ENCODE measurements at places on chromosomes 13 and 19.

DNA sequence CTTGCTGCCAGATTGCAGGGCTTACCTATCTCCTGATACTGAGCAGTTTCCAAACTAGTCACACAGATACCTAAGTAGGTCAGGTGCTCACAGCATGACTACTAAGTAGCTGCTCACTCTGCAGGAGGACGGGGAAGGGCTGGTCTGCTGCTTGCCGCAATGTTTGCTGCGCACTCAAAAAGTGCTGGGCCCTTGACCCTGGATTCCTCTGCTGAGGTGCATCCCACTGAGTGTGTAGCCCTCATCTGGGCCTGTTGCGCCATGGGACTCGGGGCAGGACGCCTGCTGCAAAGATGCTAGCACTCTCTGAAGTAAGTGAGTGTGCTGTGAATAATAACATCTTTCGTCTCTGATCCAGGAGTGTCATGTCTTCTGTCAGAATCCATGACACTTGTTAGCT is 59.2 kb upstream of the MEDAG start:
- no peak for DNase-seq

DNA sequence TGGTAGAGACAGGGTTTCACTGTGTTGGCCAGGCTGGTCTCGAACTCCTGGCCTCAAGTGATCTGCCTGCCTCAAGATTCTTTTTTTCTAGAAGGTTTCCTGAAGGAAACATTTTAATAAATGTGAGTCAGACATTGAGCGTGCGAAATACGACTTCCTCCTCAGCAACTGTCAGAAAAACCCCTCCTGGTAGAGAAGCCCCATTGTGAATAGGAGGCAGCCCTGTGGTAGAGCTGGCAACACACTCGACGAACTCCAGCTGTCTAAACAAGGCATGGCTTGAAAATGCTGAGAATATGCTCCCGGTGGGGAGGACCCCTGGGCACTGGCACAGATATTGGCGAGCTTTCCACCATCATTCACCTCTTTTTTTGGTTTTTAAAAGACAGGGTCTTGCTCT is 9.8 kb downstream of the ZNF333 start:
- DNase-seq = no peak

DNA sequence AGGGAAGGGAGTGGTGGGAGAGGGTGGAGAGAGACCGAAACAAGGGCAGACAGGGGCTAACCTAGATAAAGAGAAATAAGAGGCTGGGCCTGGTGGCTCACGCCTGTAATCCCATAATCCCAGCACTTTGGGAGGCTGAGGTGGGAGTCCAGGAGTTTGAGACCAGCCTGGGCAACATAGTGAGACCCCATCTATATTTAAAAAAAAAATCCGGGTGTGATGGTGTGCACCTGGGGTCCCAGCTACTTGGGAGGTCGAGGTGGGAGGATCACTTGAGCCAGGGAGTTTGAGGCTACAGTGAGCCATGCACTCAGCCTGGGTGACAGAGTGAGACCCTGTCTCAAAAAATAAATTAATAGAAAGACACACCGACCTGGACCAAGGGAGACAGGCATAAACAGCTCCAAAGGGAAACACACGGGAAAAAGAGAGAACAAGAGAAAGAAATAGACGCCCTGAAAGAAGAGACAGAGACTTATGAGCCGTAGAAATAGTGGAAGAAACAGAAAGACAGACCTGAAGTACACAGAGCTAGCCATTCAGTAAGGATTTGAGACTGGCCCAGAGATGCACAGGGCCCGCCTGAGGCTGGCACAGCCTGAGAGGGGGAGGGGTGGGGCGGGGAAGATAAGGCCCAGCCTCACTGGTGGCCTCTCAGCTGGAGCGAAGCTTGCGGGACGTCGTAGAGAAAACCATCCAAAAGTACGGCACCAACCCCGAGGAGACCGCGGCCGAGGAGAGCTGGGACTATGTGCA is 2.2 kb downstream of the CD37 start:
- no peak for DNase-seq

GRCh38 chr13:101626925-101627555 is 174.6 kb downstream of the ITGBL1 start:
- DNase-seq = peak; percentile 41

GRCh38 chr13:89897681-89898080 is 1449.8 kb upstream of the MIR17HG start:
- no peak for DNase-seq

DNA sequence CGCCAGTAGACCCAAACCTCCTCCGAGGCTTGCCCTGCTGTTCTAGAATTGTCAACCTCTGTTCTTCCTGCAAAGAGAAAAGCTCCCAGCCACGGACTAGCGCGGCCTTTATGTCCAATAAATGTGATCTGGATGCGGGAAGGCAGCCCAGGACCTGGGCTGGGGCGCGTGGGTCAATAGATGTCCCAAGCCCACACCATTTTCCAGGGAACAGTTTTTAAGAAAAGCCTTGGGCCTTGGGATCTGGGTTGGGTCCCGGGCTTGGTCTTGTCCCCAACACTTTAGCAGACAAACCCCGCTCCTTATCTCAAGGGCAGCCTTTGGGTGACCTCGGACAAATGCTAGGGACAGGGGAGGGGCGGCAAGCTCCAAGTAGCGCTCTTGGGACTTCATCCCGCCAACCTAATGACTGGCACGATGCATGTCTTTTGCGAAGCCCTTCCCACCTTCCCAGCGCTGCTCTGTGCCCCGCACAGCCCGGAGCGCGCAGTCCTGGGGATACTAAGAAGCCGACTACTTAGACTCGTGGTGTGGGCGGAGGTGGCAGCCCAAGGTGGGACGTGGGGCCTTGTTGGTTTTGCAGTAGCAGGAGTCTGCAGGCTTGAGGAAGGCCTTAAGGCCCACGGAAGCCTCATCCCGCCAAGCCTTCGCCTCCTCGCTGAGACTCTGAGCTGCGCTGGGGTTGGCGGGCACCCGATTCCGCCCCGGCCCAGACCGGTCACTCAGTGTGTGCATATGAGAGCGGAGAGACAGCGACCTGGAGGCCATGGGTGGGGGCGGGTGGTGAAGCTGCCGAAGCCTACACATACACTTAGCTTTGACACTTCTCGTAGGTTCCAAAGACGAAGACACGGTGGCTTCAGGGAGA is 10.8 kb downstream of the SOX21 start:
- DNase-seq = no peak
